ENCODE measurements at places on chromosomes 16 and 17.
A peak's percentile ranks its signal among the peaks of the same experiment; 100 is the strongest.

- DNase-seq: peak; percentile 81
Observed at GRCh38 chr17:82242977-82243647, 14.3 kb downstream of the SLC16A3 start.

DNA sequence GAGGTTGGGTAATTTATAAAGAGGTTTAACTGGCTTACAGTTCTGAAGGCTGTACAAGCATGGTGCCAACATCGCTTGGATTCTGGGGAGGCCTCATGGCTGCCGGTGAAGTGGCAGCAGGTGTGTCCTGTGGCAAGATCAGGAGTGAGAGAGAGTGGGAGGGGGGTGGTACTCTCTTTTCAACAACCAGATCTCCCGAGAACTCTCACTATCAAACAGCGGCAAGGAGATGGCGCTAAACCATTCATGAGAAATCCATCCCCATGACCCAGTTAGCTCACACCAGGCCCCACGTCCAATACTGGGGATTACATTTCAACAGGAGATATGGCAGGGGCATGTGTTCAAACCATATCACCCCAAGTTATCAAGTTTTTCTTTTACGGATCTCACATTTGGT lies 44.0 kb upstream of the CBX4 start:
- no peak for DNase-seq

GRCh38 chr17:14749269-14749668 lies 448.4 kb downstream of the HS3ST3B1 start:
- no peak for DNase-seq

- peak; percentile 89 for DNase-seq
Observed at GRCh38 chr16:11639925-11640899, 28.0 kb upstream of the SNN start.

GRCh38 chr17:4143563-4144421 lies 795 bp downstream of the CYB5D2 start:
- DNase-seq: peak; percentile 92

- DNase-seq: no peak
Observed at GRCh38 chr16:54171626-54172537, 114.7 kb downstream of the IRX3 start.

GRCh38 chr17:29611351-29612093 lies 11.2 kb downstream of the CORO6 start:
- no peak for DNase-seq

DNA sequence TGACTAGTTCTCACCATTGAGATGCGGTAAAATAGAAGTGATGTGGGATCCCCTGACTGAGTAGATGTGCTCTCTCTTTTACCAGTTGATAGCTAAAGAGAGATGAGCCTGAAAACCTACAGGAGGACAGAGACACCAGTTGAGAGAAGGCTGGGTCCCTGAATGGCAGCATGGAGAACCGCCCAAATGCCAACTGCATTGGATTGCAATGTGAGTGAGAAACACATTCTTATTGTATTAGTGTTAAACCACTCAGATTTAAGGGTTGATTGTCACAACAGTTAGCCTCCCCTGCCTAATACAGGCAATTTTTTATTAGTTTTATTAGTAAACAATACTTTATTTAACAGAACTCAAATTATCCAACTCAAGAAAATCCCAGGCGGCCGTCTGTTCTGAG lies 61.2 kb downstream of the SPACA3 start:
- DNase-seq: no peak

GRCh38 chr16:11759997-11760396 lies 17.3 kb upstream of the TXNDC11 start:
- DNase-seq: no peak

DNA sequence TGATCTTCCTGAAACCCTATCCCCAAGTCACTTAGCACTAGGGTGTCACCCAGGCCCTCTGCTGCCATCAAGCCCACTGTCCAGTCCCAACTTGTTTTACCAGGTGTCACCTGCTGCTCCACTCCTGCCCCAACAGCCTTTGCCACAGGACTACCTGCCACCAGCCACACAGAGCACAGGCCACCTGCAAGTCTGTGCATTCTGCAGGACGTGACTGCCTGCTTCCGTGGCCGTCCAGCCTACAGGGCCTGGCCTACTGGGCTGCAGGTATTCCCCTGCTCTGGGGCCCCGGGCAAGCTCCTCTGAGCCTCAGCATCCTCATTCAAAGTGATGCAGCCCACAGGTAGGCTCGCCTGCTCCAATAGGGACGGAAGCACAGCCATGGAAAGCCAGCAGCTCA lies 3.2 kb downstream of the MCRIP1 start:
- DNase-seq: no peak

DNA sequence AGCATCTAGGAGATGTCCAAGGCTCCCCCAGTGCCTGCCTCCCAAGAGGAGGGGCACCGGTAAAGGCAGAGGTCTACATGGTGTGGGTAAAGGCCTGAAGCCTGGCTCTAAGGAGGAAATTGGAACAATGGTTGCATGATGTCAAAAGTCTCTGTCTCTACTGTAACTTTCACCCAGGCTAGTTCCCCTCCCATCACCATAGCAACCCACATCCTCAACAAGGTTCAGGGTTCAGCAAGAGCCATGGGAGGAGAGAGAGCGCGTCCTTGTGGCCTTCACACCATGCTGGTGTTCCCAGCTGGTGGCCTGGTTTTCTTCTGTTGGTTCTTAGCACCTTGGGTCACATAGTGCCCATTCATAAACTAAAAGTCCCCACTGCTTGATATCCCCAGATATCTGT lies 196.7 kb upstream of the CDH5 start:
- DNase-seq: no peak

DNA sequence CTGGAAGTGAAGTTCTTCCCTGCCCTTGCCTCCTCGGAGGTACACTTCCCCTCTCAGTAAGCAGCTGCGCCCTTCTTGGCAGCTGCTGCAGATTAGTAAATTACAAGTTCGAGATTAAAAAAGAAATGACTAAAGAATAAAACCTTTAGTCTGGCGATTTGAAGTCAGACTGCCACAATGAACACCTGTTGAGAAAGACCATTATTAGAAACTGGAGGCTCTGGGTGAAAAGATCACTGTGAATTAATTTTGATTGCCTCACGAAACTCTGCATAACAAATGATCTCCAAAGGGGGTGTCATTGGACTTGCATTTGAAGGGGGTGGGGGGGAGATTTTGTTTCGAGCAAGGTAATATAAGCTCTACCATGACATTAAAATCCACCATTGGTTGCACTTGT lies 39.3 kb downstream of the SALL1 start:
- no peak for DNase-seq

DNA sequence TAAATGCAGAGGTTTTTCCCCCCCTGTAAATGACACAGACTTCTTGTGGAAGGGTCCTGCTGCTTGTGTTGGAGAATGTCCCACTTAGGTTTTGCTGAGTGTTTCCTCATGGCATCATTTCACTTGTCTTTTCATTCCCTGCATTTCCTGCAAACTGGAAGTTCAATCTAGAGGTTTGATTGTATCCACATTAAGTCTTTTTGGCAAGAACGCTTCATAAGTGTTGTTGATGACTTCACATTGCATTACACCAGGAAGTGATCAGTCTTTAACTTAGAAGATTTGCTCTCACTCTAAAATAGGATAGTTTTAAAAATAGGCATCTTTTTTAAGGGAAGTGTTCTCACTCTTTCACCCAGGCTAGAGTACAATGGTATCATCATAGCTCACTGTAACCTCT lies 67.2 kb downstream of the RPTOR start:
- no peak for DNase-seq

GRCh38 chr16:6884002-6884401 lies 448.6 kb upstream of the RBFOX1 start:
- DNase-seq: no peak

- no peak for DNase-seq
Observed at GRCh38 chr16:10817963-10818941, at the start of gene TVP23A. Gene TVP23A, minus strand, starts transcription at chr16:10818794. Its CDS starts 301 bp downstream, at chr16:10818493.

GRCh38 chr17:61874075-61874474 lies 10.7 kb upstream of the BRIP1 start:
- DNase-seq: no peak

- no peak for DNase-seq
Observed at GRCh38 chr16:3748307-3748706, 31.0 kb upstream of the TRAP1 start.

DNA sequence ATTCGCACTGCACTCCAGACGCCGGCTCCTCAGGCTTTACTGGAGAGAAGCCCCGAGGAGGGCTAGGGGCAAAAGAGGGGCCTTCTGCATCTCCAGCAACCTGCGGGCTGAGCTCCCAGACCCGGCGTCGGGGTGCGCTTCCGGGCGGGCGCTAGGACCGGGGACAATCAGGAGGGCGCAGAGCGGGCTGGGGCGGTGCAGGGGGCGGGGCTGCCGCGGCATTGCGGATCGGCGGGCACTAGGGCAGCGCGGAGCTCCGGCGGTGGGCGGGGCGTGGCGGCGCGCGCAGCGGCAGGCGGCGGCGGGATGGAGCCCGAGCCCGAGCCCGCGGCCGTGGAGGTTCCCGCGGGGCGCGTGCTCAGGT lies at the start of gene TSEN54:
TSEN54 (plus strand) TSS at position 274 of the 364 bp plus-strand sequence; CDS start at position 307, 33 bp downstream.
- DNase-seq: peak; percentile 95

- no peak for DNase-seq
Observed at GRCh38 chr16:82589407-82589806, 37.4 kb upstream of the CDH13 start.

DNA sequence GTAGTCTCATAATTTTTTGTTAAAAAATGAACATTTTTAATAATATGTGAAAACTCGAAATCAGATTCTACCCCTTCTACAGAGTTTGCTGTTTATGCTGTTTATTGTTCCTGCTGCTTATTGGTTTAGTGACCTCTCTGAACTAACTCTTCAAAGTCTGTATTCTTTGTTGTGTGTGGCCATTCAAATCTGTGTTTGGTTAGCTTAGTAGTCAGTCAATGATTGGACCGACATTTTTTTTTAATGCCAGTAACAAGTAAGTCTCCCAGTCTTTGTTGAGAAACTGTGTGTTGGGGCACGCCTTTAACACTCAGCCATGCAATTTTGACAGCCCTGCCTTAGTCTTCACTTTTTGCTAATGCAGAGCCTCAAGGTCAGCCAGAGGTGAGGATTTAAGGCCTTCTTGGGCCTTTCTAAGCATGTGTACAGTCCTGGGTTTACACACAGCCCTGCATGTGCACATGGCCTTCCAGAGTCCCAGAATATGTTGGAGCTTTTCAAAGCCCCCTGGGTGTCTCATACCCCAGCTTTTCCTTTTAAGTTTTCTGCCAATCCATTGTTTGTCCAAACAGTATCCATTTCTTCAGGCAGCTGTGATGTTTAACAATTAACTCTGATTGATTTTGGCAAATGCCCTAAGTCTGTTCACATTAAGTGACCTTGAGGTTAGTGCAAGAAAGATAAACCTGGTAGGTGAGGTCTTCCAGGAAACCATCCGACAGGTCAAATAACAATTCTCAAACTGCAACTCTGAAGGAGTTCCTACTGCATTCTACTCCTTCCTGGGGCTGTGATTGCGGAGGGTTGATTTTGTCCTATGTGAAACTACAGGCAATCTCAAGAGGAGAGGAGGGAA lies 389.3 kb downstream of the PMP22 start:
- DNase-seq: no peak

- DNase-seq: no peak
Observed at GRCh38 chr17:13460261-13461000, 141.3 kb downstream of the HS3ST3A1 start.

DNA sequence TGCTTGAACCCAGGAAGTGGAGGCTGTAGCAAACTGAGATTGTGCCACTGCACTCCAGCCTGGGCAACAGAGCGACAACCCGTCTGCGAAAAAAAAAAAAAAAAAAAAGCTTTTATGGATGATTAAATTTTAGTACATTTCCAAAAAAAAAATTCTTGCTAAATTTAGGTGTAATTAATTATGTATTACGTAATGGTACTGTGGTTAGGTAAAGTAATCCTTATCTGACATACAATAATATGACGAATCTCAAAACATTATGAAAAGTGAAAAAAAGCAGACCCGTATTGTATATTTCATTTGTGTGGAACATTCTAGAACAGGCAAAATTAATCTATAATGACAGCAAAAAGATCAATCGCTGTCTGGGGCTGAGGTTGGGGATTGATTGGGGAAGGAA lies 10.3 kb upstream of the CORO1A start:
- DNase-seq: no peak

GRCh38 chr17:56186222-56186786 lies 33.0 kb downstream of the ANKFN1 start:
- no peak for DNase-seq

DNA sequence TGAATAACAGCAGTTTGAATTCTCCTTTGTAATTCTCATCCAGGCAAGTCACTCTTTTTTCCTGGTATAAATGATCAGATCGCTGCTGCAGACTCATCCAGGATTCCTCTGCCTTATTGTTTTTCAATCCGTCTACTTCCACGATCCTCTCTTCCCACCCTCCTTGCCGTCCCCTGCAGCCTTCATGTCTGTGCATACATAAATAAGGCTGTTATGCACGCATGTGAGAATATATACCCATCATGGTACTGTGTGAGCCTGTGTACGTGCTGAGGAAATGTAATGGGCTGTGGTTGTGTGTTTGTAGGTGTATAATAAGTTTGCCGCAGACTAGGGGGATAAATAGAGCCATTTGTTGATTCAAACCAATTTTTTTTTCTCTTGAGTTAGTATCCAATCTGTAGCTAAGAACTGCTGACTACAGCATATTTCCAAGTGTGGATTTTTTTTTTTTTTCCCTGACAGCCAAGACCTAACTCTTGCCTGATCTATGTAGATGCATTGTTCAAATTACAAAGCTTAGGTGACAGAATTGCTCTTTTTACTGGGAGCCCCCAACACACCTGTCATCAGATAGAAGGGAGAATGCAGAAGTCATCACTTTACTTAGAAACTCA lies 62.2 kb downstream of the RBFOX1 start:
- no peak for DNase-seq

DNA sequence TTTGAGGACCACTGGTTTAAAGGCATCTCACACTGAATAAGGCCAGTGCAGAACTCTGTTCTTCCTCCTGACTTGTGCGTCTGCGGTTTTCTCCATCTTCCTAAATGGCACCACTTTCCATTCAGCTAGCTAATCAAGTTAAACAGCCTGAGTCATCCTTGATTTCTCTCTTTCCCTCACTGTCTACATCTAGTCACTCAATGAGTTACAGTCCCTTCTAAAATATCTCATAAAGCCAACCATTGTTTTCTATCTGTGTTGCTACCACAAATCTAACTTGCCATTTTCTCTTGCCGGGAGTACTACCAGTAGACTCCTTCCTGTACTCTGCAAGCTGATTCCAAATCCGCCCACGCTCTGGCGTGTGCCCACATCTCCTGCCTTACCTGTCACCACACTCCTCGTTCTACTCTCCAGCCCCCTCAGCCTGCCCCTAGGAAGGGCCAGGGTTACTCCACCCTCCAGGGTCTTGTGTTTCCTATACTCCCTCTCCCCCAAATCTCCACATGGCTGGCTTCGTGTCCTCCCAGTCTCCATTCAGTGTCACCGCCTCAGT lies 324.5 kb downstream of the SNX29 start:
- DNase-seq: no peak

DNA sequence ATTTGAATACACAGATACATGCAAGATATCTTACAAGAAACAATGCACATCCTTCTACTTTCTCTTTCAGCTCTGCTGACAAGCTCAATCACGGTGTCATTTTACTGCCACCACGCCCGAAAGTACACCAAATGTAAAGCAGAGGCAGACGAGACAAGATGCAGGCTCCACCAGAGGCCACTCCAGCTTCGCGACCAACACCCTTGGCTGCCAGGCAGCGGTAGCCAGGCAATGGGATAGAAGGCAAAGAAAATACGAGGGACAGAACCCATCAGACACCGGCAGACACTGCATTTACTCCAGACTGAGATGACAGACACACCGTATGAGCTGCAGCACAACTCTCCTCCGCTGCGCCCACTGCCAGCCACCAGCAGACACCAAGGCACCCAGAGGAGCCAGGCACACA lies 41.0 kb downstream of the USP22 start:
- no peak for DNase-seq

All from heart right ventricle (tissue), 16 donors.